Sigmoid colon (tissue), 7 donors: ENCODE measurements at places on chromosomes 3 and 15. TPM values are rescaled to one million over a fixed set of nuclear protein-coding genes. Genes with fewer than 3 reads are reported as not detected.

DNA sequence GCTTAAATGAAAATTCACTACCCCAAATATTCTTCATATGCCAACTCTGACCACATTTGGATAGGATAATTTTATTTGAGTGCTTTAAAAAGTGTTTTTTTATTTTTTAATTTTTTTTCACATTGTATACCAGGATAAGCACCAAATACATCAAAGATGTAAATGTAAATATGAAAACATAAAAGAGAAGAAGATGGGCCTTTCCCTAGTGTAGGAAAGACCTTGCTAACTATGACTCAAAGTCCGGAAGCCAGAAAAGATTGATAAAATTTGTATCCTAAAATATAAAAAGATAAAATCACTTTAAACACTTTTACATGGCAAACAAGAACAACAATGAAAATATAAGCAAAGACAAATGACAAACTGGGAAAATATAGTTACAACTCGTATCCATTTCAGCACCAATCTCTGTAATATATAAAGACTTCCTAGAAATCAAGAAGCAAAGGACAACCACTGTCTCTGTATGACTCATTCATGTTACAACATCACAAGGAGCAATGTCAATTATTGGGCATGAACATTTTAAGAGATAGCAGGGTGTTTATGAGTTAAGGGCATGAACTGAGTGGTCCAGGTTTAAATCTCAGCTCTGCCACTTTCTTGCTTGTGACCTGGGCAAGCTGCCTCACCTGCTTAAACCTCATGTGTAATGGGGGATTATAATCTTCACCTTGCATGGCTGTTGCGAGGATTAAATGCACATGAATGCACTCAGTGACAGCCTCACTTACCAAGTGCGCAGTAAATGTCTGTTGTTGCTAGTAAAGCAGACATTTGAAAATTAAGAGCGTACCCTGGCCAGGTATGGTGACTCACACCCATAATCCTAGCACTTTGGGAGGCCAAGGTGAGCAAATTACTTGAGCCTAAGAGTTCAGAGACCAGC lies 25.3 kb upstream of the ARHGEF3 start:
- H3K27ac ChIP-seq = no peak overlapping the region
- no peaks in the 10 kb centered on the region for H3K27me3 ChIP-seq
- H3K4me1 ChIP-seq = peaks cover 6% of the 10 kb centered on the region
- no peak overlapping the region for H3K4me3 ChIP-seq
- DNase-seq = no peak

DNA sequence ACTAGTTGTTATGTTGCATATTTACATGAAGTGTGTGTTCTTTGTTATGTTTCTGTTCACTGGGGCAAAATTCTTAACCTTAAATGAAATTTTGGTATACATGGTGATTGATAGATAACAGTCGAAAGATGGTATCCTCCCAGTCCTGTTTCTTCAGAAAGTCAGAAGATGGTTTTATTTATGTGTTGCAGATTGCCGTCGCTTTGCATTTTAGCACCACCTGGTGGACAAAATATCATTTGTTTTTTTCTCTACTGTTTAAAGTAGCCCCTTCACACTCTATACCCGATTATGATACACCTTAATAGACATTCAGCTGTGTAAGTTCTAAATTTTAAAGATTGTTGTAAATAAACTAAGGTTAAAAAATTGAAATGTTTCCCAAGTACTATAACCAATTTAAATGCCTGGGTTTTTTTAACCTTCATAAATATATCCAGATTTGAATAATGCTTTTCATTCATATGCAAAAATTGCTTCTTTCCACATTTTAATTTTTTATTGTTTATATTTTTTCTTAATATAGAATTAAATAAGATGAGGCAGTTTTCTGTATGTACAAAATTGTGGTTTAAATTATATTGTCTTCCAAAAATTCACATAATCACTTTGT lies 152.2 kb downstream of the ALCAM start:
- H3K27me3 ChIP-seq = no peaks in the 10 kb centered on the region
- no peaks in the 10 kb centered on the region for H3K36me3 ChIP-seq
- no peak overlapping the region for H3K27ac ChIP-seq
- no peak overlapping the region for H3K4me3 ChIP-seq
- no peaks in the 10 kb centered on the region for H3K4me1 ChIP-seq

LPCAT4 gene
- 16.9 TPM for total RNA-seq

POPDC2 gene
- total RNA-seq = 86.6 TPM

DNA sequence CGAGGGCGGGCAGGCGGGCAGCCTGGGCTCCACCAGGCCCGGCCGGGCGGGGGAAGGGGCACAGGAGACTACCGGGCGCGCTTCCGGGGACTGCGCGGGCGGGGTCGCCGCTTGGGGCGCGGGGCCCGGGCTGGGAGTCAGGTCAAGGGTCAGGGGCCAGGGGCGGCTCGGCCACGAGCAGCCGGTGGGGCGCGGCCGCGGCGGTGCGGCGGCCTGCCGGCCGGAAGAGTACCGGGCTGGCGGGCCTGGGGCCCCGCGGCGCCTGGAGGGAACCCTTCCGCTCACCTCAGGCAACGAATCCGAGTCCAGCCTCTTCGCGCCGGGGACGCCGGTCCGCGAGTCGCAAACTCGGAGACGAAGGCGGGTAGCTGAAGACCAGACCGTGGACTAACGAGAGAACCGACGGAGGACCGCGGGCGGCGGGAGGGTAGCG lies 225 bp downstream of the RHOA start:
- no peaks in the 10 kb centered on the region for H3K27me3 ChIP-seq
- peaks cover 20% of the 10 kb centered on the region for H3K36me3 ChIP-seq
- peak overlapping the region; percentile 98 for H3K27ac ChIP-seq
- peak; percentile 81 for DNase-seq

CHRD gene
- total RNA-seq = 9.2 TPM

GRCh38 chr3:175329373-175329772 lies 470.2 kb downstream of the NAALADL2 start:
- H3K27ac ChIP-seq = no peak overlapping the region
- DNase-seq = no peak
- H3K27me3 ChIP-seq = no peaks in the 10 kb centered on the region

CTXND1 gene
- total RNA-seq = 0.71 TPM

DNA sequence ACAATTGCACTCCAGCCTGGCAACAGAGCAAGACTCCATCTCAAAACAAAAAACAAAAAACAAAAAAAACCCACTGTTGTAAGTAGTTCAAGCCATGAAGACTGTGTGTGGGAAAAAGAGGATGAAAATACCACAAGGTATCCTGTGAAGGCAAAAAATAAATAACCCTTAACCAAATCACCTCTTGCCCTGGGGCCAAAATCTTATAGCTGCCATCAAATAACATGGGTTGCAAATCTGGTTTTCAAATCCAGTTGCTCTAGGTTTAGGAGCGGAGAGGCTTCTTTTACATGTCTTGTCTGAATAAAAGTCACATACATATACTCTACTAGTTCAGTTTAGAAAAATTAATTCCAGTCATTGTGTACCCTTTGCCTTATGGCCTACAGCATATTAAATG lies 87.0 kb upstream of the STT3B start:
- no peak for DNase-seq
- H3K4me1 ChIP-seq = no peaks in the 10 kb centered on the region
- H3K27ac ChIP-seq = no peak overlapping the region
- no peak overlapping the region for H3K4me3 ChIP-seq

IL17RE gene
- total RNA-seq = 2.5 TPM

DNA sequence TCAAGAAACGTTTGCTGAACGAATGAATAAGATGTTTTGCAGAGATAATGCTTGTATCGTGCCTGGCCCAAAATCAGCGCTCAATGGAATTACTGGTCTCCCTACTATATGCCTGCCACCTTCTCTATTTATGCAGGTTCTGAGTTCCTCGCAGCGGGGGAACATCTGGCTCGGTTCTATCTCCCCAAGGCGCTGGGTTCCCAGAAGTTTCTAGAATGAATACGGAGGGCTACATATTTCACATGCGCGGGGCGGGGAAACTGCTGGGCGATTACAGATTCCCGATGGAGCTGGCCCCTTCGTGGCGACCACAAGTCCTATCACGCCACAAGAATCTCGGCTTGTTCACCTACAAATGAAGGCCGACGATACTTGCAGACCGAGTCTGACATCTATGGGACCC lies 411 bp upstream of the EIF2B5 start:
- H3K27me3 ChIP-seq = no peaks in the 10 kb centered on the region
- no peak for DNase-seq
- peak overlapping the region; percentile 87 for H3K27ac ChIP-seq
- H3K4me3 ChIP-seq = peak overlapping the region; percentile 79
- no peaks in the 10 kb centered on the region for H3K36me3 ChIP-seq
